Subcutaneous adipose tissue (tissue), 4 donors: ENCODE measurements at places on chromosomes 7 and 10. TPM values are rescaled to one million over a fixed set of nuclear protein-coding genes. Genes with fewer than 3 reads are reported as not detected.

PRSS37 gene
- not detected for total RNA-seq

PLOD3 gene
- 42.8 TPM for total RNA-seq

PILRA gene
- 9.0 TPM for total RNA-seq

PPIF gene
- total RNA-seq: 13.0 TPM

AGBL3 gene
- total RNA-seq: 4.1 TPM

SLC18A2 gene
- 0.51 TPM for total RNA-seq

EFCAB10 gene
- not detected for total RNA-seq

CSGALNACT2 gene
- total RNA-seq: 94.3 TPM

CCDC71L gene
- 22.3 TPM for total RNA-seq

ZNF467 gene
- total RNA-seq: 5.3 TPM

SAP25 gene
- not detected for total RNA-seq

SRRM3 gene
- total RNA-seq: 1.8 TPM

SLC26A5 gene
- total RNA-seq: 2.3 TPM

DRGX gene
- total RNA-seq: not detected

GRID2IP gene
- total RNA-seq: not detected

PRR15 gene
- not detected for total RNA-seq
